ENCODE measurements at places on chromosomes 2 and 18.

DNA sequence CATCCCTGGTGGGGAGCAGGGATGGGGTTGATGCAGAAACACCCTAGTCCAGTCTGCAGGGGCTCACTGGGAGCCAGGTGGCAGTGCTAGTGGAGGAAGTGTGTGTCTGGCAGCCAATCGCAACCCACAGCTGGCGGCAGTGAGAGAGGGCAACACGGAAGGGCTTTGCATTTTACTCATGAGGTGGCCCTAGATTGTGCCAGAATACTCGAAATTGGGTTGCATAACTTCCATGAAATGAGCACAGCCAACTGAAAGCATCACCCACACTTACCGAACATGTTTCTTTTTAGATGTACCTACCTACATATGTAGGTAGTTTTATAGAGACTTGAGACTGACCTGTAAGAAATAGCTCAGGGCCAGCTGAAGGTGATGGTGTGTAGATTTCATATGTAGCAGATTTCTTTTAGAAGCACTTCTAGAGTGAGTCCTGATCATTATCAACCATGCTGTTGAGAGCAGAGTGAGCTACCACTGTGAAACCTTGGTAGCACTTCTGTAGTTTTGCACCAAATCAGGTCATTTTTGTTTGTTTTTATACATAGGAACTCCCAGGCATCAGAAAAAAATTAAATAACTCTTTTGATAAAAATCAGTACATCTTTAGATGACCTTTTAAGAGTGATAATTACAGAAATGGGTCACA lies 13.0 kb downstream of the IL18R1 start:
- no peak for DNase-seq

DNA sequence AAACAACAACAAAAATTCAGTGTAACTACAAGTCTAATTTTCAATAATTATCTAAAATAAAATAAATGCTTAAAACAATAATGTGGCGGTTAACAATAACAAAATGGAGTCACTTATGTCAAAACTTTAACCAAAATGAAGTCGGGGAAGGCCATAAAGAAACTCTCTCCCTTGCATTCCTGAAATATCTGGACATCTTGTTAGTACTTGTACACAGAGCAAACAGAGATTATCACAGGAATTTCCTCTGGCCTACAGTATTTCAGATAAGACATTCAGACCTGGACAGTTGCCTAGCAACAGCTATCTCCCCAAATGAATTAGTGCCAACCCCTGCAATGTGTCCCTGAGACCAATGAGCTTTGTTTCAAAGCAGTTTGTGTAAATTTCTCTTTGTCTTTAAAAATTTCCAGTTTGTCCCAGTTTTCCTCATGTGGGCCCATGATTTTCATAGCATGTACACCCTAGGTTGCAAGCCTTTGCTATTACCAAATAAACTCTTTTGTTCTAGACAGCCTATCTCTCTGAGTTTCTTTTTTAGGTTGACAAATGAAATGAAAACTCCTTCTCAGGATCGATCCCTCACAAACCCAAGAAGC lies 68.6 kb downstream of the EXOC6B start:
- no peak for DNase-seq

DNA sequence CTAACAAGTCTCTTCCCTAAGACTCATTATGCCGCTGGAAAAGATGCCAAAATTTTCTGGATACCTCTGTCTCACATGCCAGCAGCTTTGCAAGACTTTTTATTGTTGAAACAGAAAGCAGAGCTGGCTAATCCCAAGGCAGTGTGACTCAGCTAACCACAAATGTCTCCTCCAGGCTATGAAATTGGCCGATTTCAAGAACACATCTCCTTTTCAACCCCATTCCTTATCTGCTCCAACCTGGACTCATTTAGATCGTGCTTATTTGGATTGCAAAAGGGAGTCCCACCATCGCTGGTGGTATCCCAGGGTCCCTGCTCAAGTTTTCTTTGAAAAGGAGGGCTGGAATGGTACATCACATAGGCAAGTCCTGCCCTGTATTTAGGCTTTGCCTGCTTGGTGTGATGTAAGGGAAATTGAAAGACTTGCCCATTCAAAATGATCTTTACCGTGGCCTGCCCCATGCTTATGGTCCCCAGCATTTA lies 26.3 kb downstream of the DHRS9 start:
- no peak for DNase-seq

- peak; percentile 23 for DNase-seq
Measured at GRCh38 chr2:224151680-224152310, 112.7 kb upstream of the SERPINE2 start.

- no peak for DNase-seq
Measured at GRCh38 chr2:30527411-30527810, 80.4 kb downstream of the LCLAT1 start.

DNA sequence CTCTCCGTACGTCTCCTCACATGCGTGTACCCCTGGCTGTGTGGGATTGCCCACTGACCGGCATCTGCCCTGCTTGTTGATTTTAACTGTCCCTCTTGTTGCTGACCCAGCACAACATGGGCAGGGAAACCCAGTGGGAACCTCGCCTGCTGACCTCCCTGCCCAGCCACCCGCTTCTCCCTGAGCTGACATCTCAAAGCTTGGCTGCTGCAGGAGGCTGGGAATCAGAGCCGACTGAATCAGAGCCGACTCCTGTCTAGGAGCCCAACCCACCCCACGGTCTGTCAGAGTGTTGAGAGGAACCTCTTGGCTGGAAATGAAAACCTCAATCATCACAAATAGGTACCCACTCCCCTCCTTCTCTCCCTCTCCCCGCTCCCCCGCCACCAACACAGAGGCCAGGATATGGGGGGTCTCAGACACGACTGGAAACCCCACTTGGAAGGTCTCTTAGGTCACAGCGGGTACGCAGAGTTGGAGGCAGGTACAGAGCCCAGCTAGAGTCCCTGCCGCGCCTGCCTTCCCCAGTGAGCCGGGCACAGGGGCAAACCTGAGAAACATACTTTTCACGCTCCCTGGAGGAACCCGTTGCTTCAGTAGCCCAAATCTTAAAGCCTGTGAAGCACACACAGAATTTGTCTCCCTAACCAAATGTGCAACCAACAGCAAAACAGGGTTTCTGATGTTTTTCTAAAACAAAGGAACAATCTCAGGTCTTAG lies 784 bp downstream of the EDAR start:
- DNase-seq = no peak

DNA sequence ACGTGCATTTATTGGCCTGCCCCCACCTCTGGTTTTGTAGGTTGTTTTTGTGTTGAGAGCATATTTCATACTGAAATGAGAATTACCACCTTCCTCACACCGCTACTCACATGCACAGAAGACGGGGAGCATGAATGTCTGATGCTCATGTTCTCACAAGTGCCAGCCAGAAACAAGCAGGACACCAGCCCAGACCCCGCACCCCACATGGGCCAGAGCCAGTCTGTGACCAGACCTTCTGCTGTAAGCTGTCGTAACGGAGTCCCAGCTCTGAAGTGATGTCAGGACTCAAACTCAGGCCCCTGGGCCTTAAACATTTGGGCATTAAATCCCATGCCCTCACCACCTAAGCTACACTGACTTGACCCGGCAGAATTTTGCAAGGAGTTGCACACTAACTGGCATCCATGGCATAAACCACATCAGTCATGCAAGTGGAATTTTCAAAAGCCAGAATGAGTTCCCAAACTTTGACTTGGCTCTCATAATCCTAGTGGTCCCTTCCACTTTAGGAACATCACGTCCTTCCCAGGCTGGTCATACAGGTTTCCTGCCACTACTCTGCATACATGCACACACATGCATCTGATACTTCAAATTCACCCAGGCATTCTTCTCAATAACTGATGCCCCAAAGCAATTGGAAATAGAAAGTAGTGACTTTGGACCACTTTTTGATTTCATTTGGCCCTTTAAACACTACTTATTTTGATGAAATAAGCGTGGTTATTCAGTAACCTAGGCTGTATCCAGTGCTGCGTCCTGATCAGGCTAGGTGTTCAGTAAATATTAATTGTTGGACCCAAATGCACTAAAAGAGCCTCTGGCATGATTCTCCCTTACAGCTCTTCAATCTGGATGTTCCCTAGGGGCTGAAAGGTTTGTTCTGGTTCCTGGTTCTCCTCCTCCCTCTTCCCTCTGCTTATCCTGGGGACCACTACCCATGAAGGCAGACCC lies 223.1 kb upstream of the ID2 start:
- no peak for DNase-seq

DNA sequence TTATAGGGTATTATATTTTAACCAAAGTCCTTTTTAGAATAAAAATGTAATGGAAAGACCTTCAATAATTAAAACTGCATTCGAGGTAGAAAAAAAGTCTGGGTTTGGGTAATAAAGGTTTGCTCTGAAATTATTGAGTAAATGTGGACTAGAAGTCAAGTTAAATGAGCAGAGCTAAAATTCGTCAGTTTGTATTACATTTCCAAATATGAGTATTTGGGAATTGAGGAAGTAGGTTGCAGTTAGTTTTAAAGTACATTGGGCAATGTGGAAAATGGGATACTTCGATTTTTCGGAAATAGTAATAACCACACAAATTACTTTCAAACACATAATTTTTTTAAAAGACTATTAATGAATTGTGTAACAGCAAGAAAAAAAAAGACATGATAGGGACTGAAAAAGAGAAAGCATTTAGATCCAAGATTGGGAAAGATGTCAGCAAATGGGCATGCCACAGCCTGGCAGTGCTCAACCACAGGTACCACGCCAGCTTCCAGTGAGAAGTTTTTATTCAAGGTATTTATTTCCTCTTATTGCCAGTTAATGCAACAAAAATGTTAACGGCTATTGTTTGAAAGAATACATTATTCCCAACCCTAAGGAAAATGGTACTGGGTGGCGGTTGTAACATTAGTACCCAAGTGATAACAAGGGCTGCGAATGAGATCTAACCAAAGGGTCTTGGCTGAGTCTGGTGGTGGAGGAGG lies 50.0 kb downstream of the TTC39C start:
- no peak for DNase-seq

GRCh38 chr2:234212534-234212933 lies 162.0 kb downstream of the SPP2 start:
- no peak for DNase-seq

- no peak for DNase-seq
Measured at GRCh38 chr2:229578052-229578846, 136.1 kb downstream of the DNER start.

DNA sequence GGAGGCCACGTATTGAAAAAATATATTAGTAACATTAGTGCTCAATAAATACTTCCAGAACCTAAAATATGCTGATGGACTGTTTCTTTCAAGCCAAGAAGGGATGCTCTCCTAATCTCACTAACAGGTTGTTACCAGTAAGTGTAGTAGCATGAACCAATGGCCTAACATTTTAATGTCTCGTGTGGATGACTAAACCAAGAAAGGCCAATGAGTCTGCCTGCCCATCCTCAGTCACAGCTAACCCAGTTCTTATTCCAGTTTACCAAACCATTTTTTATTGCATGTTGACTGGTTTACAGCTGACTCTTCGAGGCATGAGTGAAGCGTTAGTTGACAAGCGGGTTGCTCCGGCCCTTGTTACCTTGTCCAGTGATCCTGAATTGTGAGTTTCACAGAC lies 45.1 kb upstream of the TNFRSF11A start:
- no peak for DNase-seq

DNA sequence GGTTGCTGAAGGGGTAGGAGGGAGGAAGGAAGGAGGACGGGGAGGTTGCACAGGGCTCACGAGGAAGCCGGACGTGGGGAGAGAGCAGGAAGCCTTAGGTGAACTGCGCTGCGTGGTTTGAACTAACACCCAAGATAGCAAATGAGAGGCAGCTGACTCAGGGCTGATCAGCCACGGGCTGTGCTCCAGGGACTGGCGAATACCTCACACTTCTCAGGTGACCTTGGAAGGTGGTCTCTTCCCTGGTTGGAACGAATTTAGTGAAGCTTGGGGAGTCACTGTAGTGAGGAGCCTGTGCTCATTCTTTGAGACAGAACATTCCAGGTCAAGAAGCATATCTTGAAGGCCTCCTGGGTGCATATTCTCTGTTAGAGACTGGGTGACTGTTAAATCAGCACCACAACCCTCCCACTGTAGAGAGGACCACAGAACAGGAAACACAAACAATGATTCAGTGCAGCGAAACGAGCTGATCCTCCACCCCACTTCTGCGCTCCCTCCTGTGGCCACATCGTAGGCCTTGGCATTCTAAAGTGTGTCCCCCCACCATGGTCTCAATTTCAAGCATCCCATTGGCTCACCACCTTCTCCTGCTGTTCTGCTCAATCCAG lies 33.8 kb downstream of the TOGARAM2 start:
- DNase-seq = no peak

GRCh38 chr2:28412625-28413151 lies 20.0 kb downstream of the FOSL2 start:
- no peak for DNase-seq

DNA sequence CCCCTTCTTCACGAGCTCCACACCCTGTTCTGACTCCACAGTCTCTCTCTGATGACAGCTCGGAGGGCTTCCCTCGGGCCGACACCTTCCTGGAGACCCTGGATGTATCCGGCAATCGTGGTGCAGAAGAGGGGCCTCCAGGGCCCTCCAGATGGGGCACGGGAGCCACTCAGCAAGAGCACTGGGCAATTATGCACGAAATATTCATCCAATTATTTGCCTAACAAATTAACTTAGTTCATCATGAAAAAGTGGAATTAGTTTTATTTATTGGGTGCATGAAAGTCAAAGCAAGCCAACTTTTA lies 277.3 kb upstream of the HDAC4 start:
- DNase-seq = no peak

Measured in left forelimb (tissue), 1 donor.